ENCODE measurements at places on chromosomes 6 and 20.

DNA sequence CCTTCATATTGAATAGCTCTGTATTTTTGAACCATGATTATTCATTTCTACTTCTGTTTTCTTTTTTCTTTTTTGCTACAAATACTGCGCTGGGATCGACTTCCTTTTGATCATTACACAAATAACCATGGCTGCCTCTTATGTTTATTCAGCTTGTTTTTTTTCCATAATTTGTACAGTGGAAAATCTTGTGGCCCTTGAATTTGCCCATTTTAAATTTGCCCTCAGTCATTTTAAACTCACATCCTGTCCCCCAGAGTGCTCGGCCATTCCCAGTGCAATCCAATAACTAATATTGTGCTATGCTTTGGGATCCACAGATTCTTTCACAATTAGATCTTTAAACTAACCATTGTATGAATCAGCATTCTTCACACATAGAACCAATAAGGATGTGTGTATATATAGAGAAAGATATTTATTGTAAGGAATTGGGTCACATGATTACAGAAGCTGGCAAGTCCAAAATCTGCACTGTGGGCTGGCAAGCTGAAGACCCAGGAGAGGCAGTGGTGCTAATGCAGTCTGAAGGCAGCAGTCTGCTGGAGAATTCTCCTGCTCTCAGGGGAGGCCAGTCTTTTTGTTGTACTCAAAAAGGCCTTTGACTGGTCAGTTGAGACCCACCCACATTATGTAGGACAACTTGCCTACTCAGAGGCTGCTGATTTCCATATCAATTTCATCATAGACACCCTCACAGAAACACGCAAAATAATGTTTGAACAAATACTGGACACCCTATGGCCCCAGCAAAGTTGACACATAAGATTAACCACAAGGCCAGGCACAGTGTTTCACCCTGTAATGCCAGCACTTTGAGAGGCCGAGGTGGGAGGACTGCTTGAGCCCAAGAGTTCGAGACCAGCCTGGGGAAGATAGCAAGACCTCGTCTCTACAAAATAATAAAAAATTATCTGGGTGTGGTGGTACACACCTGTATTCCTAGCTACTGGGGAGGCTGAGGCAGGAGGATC, 147.1 kb downstream of the MTHFD1L start:
- DNase-seq: no peak

DNA sequence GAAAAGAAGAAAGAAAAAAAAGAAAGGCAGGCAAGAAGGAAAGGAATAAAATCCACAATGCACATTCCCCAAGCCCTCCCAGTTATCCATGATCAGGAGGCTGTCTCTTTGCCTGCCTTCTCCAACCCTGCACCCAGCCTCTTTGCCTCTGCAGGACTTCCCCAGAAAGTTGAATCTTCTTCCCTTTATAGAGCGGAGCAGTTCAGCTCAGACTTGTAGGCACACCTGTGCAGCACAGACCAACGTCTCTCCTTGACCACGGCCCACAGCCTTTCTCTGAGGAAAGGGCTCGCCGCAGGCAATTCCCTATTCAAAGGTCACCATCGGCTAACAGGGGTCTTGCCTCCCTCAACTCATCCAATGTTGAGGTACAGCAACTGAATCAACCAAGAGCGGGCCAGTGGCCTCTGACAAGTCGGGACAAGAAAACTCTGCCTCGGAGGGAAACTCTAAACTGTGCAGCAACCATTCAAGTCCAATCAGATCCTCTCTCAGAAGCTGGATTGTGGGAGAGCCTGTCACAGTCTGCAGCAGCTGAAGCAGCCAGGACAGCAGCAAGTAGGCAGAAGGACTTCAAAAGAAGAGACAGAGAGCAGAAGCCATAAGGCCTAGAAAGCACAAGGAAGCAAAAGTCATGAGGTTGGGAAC, 529.2 kb upstream of the JARID2 start:
- DNase-seq: no peak

DNA sequence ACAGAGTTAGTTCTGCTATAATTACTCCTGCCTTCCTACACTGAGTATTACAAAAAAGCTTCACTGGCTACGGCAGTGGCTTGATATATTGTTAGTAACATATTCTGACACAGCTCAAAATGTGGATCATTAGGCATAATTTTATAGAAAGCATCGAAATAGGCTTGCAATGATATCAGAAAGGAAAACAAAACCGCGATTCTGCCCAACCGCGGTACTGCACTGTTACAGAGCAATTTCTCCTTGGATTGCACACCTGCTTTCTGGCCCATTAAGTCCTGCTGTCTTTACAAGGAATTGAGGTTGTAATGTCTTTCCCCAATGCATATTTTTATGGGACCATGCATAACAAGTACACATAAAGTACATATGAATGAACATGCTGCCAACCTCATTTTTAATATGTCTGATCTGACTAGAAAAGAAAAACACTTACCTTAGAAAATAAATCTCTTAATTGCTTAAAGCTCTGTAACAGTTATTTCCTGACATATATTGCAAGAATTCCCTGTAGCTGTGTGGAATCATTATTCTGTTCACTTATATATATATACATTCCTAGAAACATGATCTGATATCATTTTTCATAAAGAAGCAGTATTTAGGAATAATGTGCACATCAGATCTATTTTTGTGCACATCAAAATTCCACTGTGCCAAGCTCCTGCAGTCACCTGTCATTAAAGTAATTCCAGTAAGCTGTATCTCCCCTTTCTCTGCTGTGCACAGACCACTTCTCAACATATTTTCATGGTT, 763.9 kb downstream of the HACE1 start:
- no peak for DNase-seq

DNA sequence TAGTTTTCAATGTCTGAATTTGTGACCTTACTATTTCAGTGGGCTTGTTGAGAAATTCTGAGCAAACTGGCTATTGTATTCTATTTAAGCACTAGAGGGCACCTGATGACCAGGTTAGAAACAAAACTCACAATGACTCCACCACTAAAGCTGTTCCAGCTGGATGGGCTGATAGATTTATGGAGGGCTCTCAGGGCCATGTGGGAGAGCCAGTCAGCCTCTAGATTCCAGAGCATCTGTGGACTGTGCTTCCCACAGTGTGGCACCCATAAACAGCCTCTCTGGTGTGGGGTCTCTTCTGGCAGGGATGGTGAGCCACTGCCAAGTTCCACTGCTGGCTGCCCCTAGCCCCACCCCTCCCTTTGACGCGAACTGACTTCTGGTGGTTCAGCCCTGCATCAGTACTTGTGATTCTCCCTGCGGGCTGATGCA, 29.2 kb downstream of the C6orf58 start:
- peak; percentile 82 for DNase-seq
